ENCODE measurements at places on chromosomes 2 and 18. TPM values are rescaled to one million over a fixed set of nuclear protein-coding genes. Genes with fewer than 3 reads are reported as not detected.

GRCh38 chr2:211564441-211564840 lies 974.2 kb downstream of the ERBB4 start:
- no peak for DNase-seq
- H3K27me3 ChIP-seq: no peaks in the 10 kb centered on the region
- no peaks in the 10 kb centered on the region for H3K4me1 ChIP-seq
- no peak overlapping the region for H3K4me3 ChIP-seq
- no peaks in the 10 kb centered on the region for H3K36me3 ChIP-seq

DNA sequence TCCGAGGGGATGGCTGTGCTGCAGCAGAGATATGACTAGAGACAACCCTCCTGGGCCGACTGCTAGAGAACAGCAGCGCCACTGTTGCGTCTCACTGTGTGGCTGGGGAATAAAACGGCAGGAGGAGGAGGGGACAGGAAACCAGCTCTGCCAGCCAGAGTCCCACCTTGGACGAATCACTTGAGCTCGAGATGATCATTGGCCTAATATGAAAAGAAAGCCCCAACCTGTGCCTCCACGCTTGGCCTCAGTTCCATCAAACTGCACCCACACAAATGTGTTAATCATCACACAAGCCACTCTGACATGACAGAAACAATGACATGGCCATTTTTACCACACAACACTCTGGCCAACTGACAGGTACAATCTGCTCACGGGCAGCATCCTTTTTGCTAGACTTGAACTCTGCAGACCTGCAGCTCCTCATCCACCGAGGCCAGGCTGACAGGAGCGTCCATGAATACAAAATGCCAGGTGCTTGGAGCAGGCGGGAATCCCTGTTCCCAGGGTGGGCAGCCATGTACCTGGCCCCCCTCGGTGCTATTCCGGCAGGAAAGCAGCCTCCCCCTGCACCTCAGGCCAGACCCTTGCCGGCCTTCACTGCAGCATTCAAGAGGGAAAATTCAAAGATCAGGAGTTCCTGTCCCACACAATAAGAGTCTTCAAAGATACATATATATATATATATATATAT lies 52.3 kb downstream of the PARD6G start:
- H3K27me3 ChIP-seq: no peaks in the 10 kb centered on the region
- DNase-seq: no peak
- no peak overlapping the region for H3K27ac ChIP-seq
- H3K4me1 ChIP-seq: no peaks in the 10 kb centered on the region
- H3K36me3 ChIP-seq: no peaks in the 10 kb centered on the region

DNA sequence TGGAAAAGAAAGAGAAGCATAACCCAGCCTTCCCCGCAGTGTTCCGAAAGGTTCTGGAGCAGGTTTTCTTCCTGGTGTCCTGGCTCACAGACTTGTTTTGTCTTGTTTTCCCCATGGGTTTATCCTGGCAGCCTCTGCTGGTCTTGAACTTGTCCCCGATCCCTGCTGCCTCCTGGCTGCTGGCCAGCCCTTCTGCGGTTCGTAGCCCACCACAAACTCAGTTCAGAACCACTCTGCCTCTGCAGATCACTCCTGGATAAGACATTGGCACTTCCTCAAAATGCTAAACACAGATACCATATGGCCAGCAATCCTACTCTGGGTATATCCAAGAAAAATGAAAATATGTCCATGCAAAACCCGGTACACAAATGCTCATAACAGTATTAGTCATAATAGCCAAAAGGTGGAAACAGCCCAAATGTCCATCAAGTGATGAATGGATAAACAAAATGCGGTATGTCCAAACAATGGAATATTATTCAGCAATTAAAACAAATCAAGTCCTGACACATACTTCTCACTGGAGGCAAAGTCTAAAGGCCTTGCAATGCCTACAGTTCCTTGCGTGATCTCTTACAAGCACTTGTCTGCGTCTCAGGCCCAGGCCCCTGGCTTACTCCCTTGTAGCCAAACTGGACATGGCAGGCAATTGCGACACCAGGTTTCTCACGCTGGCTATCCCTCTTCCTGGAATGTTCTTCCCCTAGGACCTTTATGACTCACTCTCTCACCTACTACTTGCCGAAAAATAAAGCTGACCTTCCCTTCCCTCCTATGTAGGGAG lies 28.0 kb upstream of the ARHGEF4 start:
- H3K4me1 ChIP-seq: no peaks in the 10 kb centered on the region
- H3K27ac ChIP-seq: no peak overlapping the region
- no peak overlapping the region for H3K4me3 ChIP-seq
- H3K36me3 ChIP-seq: no peaks in the 10 kb centered on the region
- no peaks in the 10 kb centered on the region for H3K27me3 ChIP-seq

DNA sequence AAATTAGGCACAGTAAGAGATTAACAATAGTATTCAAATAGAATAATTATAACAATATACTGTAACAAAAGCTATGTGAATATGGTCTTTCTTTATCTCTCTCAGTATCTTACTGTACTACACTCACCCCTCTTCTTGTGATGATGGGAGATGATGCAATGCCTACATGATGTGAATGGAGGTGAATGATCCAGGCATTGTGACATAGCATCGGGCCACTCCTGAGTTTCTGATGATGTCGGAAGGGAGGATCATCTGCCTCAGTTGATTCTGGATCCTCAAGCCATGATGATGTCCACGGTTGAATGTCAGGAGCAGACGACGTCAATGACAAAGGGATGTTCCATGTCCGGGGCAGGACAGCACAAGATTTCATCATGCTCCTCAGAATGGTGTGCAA lies 268.3 kb upstream of the MGAT5 start:
- no peak overlapping the region for H3K4me3 ChIP-seq
- DNase-seq: no peak
- no peaks in the 10 kb centered on the region for H3K27me3 ChIP-seq
- no peaks in the 10 kb centered on the region for H3K36me3 ChIP-seq
- H3K27ac ChIP-seq: no peak overlapping the region

DNA sequence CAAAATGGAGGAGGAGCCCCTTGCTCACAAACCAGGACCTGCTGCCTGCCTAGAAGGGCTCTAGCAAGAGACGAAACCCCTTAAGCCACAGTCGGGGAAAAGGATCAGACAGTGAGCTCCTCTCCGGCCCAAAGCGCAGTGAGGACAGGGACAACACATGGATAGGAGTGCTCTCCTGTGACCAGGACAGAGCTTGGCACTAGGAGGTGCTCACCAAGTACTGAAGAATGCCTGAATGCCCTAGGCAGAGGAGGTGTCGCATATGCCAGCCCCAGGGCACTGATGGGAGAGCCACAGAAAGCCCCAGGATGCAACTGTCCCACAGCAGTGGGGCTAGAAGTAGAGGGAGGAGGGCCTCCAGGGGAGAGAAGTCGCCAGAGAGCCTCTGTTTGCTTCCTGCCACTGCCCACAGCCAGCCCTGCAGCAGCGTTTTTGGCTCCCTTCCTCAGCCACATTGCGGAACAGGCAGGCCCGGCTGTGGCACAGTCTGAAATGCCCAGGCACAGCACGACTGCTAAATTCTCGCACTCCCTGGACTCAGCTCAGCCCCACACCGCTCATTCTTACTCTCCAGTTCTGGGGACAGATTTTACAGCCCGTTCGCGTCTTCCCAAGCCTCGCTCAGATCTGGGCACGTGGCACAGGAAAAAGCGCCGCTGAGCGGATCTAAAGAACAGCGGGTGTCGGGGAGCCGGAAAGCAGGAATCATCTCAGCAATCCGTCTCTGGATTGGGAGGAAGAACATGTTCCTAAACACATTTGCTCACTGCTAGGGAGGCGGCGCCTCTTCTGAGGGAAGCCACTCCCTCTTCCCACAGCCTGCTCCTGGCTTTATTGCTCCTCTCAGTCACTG lies 98.7 kb upstream of the POU3F3 start:
- H3K4me3 ChIP-seq: no peak overlapping the region
- no peak overlapping the region for H3K27ac ChIP-seq
- peak; percentile 86 for DNase-seq

MAL gene
- total RNA-seq: 23.3 TPM

Measured in esophagus muscularis mucosa (tissue), 4 donors.